ENCODE measurements at places on chromosomes 3 and 15. TPM values are rescaled to one million over a fixed set of nuclear protein-coding genes. Genes with fewer than 3 reads are reported as not detected.

CDHR4 gene
- total RNA-seq: not detected

- peak overlapping the region; percentile 89 for H3K27ac ChIP-seq
- peak overlapping the region; percentile 87 for H3K4me3 ChIP-seq
- peaks cover 36% of the 10 kb centered on the region for H3K4me1 ChIP-seq
- H3K27me3 ChIP-seq: no peaks in the 10 kb centered on the region
Observed at GRCh38 chr3:108091498-108092250, 843 bp upstream of the CD47 start.

- DNase-seq: no peak
- H3K36me3 ChIP-seq: no peaks in the 10 kb centered on the region
- H3K27ac ChIP-seq: no peak overlapping the region
- peaks cover 2% of the 10 kb centered on the region for H3K4me1 ChIP-seq
- no peak overlapping the region for H3K4me3 ChIP-seq
Observed at GRCh38 chr15:31295658-31296057, 31.0 kb upstream of the KLF13 start.

GRCh38 chr15:74173380-74174218 is at the start of gene ISLR:
ISLR (plus strand) TSS chr15:74173710; CDS start chr15:74174859, 1,149 bp downstream.
- no peaks in the 10 kb centered on the region for H3K36me3 ChIP-seq
- DNase-seq: peak; percentile 25
- no peak within 1 kb of the TSS for H3K4me3 ChIP-seq
- H3K27ac ChIP-seq: no peak within 1 kb of the TSS
- no peaks in the 10 kb centered on the region for H3K4me1 ChIP-seq

GOLGA6A gene
- total RNA-seq: 0.40 TPM

GRCh38 chr3:170680593-170680992 is 94.7 kb upstream of the SLC7A14 start:
- H3K36me3 ChIP-seq: no peaks in the 10 kb centered on the region
- no peak for DNase-seq
- no peak overlapping the region for H3K4me3 ChIP-seq

- no peak overlapping the region for H3K27ac ChIP-seq
- H3K27me3 ChIP-seq: no peaks in the 10 kb centered on the region
- DNase-seq: no peak
- H3K4me1 ChIP-seq: peaks cover 6% of the 10 kb centered on the region
- no peak overlapping the region for H3K4me3 ChIP-seq
Observed at GRCh38 chr3:196789885-196790359, 50.3 kb downstream of the PAK2 start.

ST3GAL6 gene
- 0.62 TPM for total RNA-seq

- no peaks in the 10 kb centered on the region for H3K4me1 ChIP-seq
- no peaks in the 10 kb centered on the region for H3K27me3 ChIP-seq
- H3K4me3 ChIP-seq: no peak overlapping the region
- H3K27ac ChIP-seq: no peak overlapping the region
Observed at GRCh38 chr3:189588475-189589178, 42.6 kb upstream of the TP63 start.

PEX5L gene
- total RNA-seq: not detected

GRCh38 chr3:139265131-139266016 is 78.4 kb upstream of the MRPS22 start:
- H3K27ac ChIP-seq: no peak overlapping the region
- H3K36me3 ChIP-seq: no peaks in the 10 kb centered on the region
- DNase-seq: no peak
- no peak overlapping the region for H3K4me3 ChIP-seq
- peaks cover 14% of the 10 kb centered on the region for H3K27me3 ChIP-seq
- no peaks in the 10 kb centered on the region for H3K4me1 ChIP-seq

OIP5 gene
- total RNA-seq: 17.2 TPM

DET1 gene
- 4.4 TPM for total RNA-seq

DNA sequence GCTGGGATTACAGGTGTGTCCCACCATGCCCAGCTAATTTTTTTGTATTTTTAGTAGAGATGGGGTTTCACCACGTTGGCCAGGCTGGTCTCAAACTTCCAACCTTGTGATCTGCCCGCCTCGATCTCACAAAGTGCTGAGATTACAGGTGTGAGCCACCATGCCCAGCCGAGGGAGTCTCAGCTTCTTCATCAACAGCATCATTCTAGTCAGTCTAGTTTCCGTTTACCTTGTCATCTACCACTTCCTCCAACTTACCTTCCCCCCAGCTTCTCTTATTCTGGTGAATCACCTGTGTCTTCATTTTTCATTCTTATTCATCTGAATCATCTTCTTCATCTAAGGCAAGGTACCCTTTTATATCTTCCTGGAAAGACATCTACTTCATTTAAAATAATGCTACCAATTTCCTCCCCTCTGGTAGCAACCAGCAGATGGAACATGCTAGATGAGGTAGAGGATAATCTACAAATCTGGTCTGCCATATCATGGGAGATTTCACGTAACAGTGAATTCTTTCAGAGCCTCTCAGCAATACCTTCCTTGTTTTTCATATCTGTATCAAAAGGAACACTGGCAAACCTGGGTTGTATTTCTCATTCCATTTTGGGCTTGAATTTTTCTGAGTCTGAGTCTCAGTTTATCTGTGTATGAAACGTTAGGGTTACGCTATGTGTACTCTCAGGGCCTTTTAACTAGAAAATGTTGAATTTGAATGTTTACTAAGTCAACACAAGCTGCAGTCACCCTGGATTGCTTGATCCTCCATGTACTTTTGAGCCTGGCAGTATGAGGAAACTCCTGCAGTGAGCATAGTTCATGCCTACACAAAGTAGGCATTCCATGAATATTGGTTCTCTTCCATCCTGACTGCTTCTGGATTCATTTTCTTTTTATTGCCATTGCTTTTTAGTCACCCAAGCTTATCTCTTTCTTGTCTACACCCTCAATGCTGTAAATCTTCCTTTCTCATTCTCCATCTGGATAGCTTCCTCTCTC is 16.8 kb downstream of the LPP start:
- H3K4me3 ChIP-seq: peak overlapping the region; percentile 70
- no peak for DNase-seq
- peaks cover 40% of the 10 kb centered on the region for H3K4me1 ChIP-seq
- no peaks in the 10 kb centered on the region for H3K27me3 ChIP-seq
- H3K27ac ChIP-seq: peak overlapping the region; percentile 87

- no peaks in the 10 kb centered on the region for H3K27me3 ChIP-seq
- H3K4me1 ChIP-seq: peaks cover 9% of the 10 kb centered on the region
- peaks cover 10% of the 10 kb centered on the region for H3K36me3 ChIP-seq
- H3K4me3 ChIP-seq: no peak overlapping the region
Observed at GRCh38 chr3:64002233-64002632, 21.1 kb downstream of the PSMD6 start.

Measured in activated naive CD8-positive, alpha-beta T cell treated with anti-CD3 and anti-CD28 coated beads, Interleukin-2, amount 10 ng/mL, durations not matched to agents 7 days and 5 days (primary cell).